ENCODE measurements at places on chromosomes 7 and 10.

- ATAC-seq: no peak
These were observed 115.7 kb upstream of the CACNA2D1 start for GRCh38 chr7:82559193-82559805.

GRCh38 chr10:71431239-71432100 is 34.8 kb downstream of the CDH23 start:
- no peak for ATAC-seq

DNA sequence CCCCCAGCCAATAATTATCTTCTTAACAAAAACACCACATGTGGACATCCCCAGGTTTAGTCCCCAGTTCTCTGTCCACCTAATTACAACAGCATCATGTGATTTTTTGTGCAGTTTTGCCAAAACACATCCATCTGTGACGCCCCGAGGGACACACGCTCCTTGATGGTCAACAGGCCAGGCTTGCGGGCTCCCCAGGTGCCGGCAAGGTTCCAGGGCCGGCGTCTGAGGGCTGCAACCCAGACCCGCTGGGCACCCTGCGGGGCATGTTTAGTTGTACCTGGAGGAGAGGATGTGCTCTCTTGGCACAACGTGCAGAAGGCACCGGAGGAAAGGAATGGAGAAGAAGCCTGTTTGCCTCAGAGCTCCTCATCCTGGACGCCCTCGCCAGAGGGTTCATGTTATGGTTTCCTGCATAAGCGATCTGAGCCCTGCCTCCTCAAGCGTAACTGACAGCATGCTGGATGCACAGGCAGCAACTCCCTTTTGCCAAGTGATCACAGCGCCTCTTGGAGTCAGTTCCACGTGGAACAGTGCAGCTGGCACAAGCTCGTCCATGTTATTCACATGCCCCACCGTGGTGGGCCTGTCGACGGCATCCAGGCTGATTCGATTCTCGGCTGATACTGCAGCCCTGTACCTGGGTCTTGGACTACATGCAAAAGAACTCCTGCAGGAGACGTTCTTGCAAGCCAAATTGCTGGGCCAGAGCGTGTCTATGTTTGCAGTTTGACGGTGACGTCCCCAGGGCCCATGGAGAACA is 41.6 kb downstream of the JAKMIP3 start:
- ATAC-seq: no peak

- no peak for ATAC-seq
These were observed 9.0 kb downstream of the PRKAG2 start for GRCh38 chr7:151867912-151868311.

DNA sequence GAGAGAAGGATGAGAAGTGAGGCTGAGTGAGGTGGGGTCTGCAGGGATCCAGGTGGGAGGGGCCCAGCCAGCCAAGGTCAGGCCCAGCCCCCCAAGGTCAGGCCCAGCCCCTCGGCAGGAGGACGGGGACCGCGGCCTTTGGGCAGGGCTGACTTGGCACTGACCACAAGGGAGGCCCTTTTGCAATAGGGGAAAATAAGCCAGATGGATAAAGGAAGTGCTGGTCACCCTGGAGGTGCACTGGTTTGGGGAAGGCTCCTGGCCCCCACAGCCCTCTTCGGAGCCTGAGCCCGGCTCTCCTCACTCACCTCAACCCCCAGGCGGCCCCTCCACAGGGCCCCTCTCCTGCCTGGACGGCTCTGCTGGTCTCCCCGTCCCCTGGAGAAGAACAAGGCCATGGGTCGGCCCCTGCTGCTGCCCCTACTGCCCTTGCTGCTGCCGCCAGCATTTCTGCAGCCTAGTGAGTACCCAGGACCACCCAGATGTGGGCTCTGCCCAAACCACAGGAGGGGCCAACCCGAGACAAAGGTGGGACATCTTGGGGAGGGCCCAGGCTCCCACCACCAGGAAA is at the start of gene PILRA:
PILRA (plus strand) TSS at position 227 of the 571 bp plus-strand sequence; CDS start at position 397, 170 bp downstream.
- ATAC-seq: peak; percentile 50

- ATAC-seq: no peak
These were observed 313.3 kb downstream of the FRMD4A start for GRCh38 chr10:14017467-14017866.

DNA sequence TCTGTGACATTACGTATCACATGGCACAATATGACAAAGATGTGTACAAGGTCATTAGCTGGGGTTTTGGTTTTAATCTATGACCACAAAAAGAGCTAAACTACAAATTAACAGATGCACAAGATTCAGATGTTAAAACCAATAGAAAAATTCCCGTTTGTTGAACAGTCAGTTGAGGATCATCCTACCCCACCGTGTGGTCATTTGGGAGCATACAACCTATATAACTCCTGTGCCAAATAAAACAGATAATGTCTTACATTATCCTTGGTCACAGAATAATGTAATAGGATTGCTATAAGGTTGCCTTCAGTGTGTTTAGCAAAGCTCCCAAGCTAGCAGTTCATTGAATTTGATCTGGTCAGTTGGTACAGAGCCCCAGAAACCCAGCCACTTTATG is 28.2 kb downstream of the ASNS start:
- ATAC-seq: no peak

- ATAC-seq: no peak
These were observed 8.0 kb downstream of the GRIFIN start for GRCh38 chr7:2468227-2468626.

DNA sequence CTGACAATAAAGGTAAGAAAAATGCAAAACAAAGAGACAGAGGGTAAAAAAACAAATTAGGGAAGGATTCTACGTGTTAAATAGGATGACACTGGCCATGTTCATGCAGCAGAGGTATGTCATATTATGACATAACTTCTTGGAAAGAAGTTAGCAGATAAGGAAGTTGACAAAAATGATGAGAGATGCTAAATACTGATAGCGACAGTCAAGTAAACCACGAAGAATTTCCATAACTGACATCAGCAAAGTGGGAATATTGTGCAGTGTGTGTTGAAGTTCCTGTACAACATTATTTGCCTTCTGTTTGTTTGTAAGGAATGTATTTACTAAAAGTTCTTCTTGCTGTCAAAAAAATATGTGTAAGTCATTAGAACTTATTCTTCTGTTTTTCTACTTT is 29.5 kb downstream of the MDH2 start:
- ATAC-seq: no peak

DNA sequence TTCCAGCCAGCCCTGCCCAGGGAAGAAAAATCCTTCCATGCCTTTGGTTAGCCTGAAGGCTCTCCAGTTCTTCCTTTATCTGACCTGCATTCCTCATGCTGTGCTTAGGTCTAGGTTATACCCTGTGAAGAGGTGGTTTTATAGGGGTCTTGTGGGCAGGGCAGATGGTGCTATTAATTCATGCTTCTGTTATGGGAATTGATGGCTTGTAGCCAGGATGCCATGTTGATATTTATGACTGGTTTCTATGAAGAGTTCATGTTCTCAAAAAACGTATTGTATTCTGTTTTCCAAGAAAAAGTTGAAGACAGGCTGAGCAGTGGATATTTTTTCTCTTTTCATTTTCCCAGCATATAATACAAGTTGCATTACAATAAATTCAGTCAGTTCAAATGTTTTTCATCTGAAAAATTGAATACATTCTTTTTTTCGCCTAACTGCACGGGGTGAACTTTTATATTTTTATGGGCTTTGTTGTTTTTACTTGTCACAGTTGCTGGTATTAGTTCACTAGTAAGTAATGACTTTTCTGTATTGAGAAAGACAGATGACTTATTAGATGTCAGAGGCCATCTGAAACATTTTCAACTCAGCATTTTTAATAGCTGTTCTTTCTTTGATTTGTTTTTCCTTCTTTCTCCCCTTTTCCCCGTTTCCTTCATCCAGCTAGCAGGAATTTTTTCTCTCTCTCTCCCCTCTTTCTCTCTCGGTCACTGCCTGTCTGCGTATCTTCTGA is 322.8 kb downstream of the LRMDA start:
- ATAC-seq: no peak

DNA sequence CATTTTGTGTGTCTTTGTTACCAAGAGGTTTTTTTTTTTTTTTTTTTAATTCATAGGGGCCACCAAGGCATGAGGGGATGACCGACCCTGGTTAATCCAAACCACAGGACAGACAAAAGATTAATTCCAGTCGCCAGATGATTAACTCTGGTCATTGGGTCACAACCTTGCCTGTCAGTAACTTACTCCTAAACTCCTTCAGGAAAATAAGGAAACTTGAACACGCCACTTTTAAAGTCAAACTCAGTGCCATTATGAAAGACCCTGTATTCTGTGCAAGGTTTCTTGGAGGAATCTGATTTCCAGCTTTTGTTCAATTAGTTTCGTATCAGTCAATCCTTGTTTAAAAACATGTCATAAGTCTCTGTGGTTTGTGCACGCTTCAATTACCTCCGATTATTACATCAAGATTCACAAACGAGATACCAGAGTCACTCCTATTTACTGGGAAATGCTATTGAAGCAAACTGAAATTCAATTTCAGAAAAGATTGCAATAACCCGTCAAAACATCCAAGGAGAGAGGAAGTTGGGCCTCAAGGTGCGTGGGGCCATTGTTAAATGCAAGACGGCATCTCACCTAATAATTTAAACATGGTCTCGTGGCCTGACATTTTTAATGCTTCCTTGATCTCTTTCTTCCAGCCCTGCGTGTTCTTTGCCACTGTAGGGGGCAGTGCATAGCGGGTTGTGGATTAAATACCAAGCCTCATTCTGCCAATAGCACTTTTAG is 44.0 kb downstream of the NRP1 start:
- ATAC-seq: no peak

- ATAC-seq: peak; percentile 57
These were observed 88.9 kb upstream of the KLF6 start for GRCh38 chr10:3873728-3874461.

All from gastroesophageal sphincter (tissue), 4 donors.